ENCODE measurements at places on chromosomes 6 and 20. TPM values are rescaled to one million over a fixed set of nuclear protein-coding genes. Genes with fewer than 3 reads are reported as not detected.

SNAP25 gene
- total RNA-seq = not detected

MAFB gene
- 4.5 TPM for total RNA-seq

ETV7 gene
- total RNA-seq = not detected

TOX2 gene
- 9.2 TPM for total RNA-seq

NR2E1 gene
- not detected for total RNA-seq

GLP1R gene
- not detected for total RNA-seq

RBPJL gene
- not detected for total RNA-seq

OR2J3 gene
- not detected for total RNA-seq

SRSF12 gene
- 0.54 TPM for total RNA-seq
